Right cardiac atrium (tissue), 5 donors: ENCODE measurements at places on chromosomes 1 and 21.

DNA sequence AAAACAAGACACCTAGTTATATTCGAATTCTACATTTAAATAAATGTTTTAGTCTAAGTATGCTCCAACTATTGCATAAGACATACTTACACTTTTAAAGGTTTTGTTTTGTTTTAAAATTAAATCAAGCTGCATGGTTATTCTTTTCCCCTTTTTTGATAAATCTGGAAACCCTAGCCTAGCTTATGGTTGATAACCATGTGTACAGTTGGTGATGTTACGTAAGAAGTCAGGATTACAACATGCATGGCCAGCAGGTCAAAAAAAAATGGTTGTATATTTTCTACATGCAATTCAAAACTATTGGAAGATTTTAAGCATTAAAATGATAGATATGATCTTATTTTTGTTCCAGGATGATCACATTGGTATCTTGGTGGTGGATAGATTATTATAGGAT is 1600.6 kb downstream of the PLA2G4A start:
- no peak for DNase-seq

DNA sequence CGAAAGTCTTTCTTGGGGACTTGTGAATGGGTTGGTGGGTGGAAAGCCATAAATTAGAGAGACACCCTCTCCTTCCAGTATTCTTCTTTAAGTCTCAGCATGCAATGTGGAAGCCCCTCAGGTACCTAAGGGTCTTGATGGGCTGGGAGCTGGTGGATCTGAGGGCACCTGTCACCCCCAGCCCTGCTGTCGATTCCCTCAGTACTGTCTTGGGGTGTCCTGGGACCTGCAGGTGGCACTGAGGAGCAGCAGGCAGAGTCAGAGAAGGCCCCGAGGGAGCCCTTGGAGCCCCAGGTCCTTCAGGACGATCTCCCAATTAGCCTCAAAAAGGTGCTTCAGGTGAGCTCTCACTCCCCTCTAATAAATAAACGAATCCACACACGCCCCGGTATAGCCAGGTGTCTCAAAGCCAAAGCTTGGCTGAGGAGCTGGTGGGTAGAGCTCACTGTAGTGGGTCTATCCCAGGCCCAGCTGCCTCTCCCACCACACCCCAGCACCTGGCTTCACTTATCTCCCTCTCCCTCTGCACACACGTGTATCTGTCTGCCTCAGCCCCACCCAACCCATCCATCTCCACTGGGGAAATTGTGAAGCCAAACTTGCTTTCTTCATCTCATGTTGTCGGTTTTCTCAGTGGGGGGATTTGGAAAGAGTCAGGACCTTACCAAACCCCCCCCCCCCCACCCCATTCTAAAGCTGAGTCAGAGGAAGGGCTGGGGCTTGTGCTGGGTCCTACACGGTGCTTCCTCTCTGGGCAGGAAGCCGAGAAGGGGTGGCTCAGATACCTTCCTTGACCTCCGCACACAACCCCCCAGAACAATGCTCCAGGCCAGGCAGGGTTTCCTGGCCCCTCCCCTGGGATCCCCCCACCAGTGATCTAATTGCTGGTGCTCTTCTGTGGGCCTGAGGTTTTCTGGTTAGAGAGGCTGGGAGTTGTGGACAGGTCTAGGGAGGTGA is 1.6 kb downstream of the ADAM15 start:
- DNase-seq = peak; percentile 79

- peak; percentile 75 for DNase-seq
Observed at GRCh38 chr1:156076609-156077429, 5.4 kb downstream of the MEX3A start.

DNA sequence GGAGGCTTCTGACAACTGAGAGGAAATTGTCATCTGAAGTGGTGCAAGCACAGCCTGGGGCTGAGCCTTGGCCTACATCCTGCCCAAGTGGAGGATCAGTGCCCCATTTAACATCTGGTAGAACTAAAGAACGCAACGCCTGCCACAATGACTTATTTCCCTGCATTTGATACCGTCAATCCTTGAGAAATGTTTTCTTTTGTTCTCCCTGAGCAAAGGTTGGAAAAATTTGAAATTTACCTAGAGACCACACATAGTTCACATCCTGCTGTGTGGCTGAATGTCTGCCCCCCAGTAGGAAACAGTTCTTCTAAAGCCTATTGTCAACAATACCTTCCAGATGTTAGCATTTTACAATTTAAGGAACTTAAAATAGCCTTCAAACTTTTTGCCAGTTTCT is 5.6 kb upstream of the RGS4 start:
- DNase-seq = no peak

GRCh38 chr1:28370239-28371009 is 884 bp downstream of the PHACTR4 start:
- no peak for DNase-seq

- no peak for DNase-seq
Observed at GRCh38 chr1:10838541-10838940, 42.1 kb upstream of the CASZ1 start.

GRCh38 chr1:3175486-3175885 is 106.5 kb downstream of the PRDM16 start:
- DNase-seq = peak; percentile 23

- no peak for DNase-seq
Observed at GRCh38 chr1:20666804-20667203, 5.6 kb upstream of the DDOST start.

- peak; percentile 88 for DNase-seq
Observed at GRCh38 chr1:94926126-94926914, 590 bp downstream of the CNN3 start.

- DNase-seq = no peak
Observed at GRCh38 chr21:38721958-38722357, 83.8 kb upstream of the ETS2 start.

DNA sequence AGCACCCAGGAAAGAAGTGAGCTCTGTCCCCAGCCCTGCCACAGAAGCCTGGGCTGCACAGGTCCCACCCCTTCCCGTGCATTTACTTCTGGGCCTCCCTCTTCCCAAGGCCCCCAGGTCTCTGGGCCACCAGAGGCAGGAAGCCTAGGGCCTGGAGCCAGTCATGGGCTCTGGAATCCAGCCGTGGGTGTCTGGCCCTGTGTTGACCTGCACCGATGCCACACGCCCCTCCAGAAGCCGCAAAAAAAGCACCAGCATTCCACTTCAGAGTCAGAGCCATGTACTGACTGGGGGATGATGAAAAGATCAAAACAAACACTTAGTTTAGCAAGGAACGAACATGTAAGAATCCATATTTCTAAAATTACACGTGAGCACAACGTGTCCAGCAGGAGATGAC is 141.7 kb downstream of the NPHP4 start:
- DNase-seq = no peak

DNA sequence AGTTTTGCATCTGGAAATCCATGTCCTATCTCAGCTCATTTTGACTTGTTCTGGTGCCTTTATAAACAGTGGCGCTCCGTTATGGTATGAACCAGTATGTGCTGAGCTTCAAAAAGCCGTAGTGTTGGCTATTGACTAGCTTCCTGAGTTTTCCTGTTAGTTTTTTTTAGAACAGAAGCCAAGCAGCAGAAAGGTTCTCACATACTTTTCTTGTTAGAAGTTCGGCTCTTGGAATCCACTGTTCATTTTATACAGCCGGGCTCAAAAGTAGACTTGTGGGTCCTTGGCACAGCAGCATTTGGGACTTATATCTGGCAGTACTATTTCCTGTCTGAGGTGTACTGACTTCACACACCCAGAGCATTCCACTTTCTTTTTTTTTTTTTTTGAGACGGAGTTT is 63.8 kb downstream of the TBCE start:
- DNase-seq = no peak

DNA sequence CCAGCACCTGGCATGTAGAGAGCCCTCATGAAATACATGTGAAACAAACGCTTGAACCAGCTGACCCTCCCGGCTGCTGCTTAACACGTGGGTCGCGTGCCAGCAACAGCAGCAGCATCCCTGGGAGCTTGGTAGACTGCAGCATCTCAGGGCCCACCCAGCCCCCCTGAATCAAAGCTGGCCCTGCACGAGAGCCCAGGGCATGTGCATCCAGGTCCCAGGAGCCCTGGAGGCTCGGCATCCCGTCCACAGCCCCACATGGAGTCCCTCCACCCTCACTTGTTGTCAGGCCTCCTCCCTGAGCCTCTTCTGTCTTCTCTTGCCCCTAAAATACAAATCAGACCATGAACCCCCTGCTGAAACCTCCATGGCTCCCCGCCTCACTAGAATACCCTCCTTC is 123.1 kb downstream of the MATN1 start:
- no peak for DNase-seq

DNA sequence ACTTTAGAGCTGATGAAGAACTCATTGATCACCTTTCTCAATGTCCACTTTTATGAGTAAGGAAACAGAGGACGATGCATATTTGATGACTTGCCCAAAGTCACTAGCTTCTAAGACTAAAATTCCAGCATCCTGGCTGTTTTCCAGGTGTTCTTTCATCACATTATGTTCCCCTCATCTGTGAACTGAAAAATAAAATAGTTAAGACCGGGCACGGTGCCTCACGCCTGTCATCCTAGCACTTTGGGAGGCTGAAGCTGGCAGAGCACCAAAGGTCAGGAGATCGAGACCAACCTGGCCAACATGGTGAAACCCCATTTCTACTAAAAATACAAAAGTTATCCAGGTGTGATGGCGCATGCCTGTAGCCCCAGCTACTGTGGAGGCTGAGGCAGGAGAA is 297.5 kb downstream of the DUSP10 start:
- no peak for DNase-seq

DNA sequence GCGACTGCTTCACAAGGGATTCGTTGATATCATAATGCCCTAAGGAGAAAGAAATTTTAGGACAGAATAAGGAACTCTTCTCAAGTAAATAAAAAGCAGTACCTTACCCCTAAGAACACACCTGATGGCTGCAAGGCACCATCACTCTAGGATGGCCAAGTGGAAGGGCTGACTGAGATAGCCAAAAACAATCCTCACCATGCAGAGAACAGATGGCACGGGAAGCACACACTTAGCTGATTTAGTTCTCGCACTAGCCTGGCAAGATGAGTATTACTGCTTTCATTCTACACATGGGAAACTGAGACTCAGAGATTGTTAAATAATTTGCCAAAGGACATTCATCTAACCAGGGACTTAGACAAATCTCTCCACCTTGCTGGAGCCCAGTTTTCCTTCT is 43.8 kb downstream of the STPG1 start:
- DNase-seq = no peak

GRCh38 chr1:180585994-180586359 is 27.2 kb downstream of the OVAAL start:
- DNase-seq = no peak

DNA sequence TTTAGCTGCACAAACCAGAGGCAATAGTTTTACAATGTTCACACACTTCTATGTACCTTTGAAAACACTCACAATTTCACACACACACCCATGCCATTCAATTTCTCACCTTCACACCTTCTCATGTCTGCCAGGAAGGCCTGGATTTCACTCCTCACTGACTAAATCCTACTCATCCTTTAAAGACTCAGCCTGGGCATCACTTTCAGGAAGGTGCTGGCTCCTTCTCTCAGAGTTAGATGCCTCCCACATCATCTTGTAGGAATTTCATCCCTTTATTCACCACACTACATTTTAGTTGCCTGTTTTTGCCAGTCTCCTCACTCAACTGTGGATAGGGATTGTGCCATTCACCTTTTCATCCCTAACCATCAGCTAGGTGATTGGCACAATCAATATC is 2.3 kb downstream of the IL20 start:
- no peak for DNase-seq

- no peak for DNase-seq
Observed at GRCh38 chr1:112387807-112388206, 8.2 kb upstream of the CTTNBP2NL start.
